Upper lobe of left lung (tissue), 6 donors: ENCODE measurements at places on chromosomes 2 and 18.

DNA sequence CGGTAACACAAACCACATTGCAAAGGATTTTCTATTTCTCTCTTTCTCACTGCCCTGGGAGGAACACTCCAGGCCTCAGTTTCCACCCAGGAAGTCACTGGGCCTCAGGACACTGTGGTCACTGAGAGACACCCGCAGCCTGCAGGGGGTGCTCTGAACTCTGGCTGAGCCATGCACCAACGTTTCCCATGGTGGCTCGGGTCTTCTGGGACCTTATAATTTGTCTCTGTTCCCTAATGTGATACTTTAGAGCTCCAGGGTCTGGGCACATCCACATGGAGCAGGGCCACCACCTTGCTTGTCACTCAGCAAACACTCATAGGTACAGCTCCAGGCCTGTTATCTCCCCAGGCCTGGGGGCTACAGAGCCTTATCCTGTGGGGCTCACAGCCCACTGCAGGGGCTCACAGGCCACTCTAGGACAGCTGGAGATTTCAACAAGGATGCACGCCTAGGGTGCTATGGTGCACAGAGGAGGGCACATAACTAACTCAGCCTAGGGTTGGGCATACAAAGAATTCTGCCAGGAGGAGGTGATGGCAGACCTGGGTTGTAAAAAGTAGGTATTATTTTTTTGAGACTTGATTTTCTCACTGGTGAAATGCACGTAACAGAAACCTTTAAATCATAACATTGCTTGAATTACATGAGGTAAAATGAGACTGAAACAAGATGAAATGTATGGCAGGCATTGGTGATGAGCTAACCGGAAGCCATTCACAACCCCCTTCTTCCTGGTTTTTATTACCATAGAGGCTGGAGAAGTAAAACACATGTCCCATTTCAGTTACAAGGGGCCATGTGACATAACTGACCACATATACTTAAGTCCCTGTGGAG is 3.0 kb upstream of the HS1BP3 start:
- DNase-seq: no peak

DNA sequence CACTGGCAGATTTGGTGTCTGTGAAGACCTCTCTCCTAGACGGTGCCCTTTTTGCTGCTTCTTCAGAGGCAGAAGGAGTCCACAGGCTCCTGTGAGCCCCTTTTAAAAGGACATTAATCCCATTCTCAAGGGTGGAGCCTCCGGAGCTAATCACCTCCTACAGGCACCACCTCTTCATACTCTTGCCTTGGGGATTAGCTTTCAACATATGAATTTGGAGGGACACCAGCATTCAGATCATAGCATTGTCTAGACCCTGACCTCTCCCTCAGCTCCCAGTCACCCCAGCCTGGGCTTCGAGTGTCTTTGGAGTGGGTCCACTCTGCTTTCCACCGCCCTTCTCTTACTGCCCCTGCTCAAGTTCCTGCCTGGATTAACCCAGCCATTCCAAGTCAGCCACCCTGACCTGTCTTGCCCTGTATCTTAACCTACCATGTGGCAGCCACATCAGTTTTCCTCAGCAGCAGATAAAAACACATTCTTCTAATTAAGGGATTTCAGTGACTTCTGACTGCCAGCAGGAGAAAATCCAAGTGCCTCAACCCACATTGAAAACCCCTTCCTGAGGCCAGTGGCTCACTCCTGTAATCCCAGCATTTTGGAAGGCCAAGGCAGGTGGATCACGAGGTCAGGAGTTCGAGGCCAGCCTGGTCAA is 6.1 kb upstream of the NCL start:
- DNase-seq: no peak

GRCh38 chr2:207594731-207595130 is 30.5 kb downstream of the METTL21A start:
- DNase-seq: no peak

- no peak for DNase-seq
These were observed 18.6 kb upstream of the CTLA4 start for GRCh38 chr2:203849010-203849409.

GRCh38 chr2:231138699-231139098 is 13.9 kb upstream of the HTR2B start:
- DNase-seq: no peak

DNA sequence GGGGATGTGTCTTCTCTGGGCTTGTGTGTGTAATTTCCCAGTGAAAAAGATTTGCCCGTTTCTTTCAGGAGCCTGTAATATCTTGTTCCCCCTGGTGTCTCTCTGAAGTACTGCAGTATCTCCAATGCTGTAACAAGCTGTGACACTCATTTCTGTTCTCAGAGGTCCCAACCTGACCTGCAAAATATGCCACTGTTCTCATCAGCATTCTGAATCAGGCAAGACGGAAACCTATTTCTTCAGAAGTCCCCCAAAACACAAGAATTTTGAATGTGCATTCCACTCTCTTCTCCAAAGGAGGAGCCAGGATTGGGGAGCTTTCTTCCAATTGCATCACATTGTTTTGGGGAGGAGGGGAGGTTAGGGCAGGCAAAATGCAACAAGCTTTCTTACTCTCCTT is 77.0 kb upstream of the CNGA3 start:
- no peak for DNase-seq

- DNase-seq: peak; percentile 76
These were observed 38.3 kb downstream of the TTC32 start for GRCh38 chr2:19863303-19864041.

DNA sequence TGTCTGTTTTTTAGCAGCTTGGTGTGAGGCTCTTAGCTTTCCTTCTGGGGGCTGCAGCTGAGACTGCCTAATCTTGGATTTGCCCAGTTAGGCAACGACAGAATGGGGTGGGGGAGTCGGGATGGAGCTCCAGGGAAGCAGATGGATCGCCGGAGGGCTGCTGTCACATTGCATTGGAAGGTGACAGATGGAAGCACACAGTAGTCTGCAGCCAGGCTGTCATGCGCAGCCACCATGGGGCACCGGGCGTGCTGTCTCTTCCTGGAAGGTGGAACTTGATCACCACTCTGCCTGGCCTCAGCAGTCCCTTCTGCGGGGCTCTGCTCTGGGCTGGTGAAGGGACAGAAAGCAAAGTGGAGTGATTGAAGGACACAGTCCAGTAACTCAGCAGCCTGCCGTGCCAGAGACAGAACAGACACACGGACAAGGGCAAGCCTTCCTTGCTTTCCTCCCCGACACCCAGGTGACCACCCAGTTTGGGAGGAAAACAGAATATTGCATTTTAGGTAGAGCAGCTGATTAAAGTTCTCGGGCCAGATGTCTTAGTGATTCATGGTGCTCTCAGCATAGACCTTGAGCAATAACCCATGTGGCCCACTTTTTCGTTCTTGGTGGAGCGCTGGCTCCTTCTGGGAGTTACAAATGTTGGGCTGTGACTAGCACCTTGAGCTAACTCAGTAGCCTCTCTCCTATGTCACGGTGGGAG is 40.9 kb downstream of the RNF144A start:
- peak; percentile 16 for DNase-seq

DNA sequence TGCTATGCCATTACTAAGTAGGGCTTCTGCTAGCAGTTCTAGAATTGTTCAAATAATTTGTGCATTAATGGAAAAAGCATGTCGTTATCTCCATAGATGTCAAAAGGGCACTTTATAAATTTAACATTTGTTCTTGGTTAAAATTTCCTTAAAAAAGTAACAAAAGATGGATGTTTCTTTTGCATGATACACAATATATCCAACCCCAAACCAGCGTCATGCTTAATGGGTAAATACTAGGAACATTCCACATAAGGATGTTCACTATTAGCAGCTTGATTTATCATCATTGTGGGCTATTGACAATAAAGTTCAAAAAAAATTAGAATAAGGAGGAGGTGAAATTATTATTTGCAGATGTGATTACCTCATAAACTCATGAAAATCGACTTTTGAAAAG is 79.7 kb downstream of the GREB1L start:
- no peak for DNase-seq

GRCh38 chr2:239934571-239935171 is 90.5 kb downstream of the NDUFA10 start:
- no peak for DNase-seq

GRCh38 chr2:187434342-187434785 is 13.7 kb downstream of the CALCRL start:
- no peak for DNase-seq

DNA sequence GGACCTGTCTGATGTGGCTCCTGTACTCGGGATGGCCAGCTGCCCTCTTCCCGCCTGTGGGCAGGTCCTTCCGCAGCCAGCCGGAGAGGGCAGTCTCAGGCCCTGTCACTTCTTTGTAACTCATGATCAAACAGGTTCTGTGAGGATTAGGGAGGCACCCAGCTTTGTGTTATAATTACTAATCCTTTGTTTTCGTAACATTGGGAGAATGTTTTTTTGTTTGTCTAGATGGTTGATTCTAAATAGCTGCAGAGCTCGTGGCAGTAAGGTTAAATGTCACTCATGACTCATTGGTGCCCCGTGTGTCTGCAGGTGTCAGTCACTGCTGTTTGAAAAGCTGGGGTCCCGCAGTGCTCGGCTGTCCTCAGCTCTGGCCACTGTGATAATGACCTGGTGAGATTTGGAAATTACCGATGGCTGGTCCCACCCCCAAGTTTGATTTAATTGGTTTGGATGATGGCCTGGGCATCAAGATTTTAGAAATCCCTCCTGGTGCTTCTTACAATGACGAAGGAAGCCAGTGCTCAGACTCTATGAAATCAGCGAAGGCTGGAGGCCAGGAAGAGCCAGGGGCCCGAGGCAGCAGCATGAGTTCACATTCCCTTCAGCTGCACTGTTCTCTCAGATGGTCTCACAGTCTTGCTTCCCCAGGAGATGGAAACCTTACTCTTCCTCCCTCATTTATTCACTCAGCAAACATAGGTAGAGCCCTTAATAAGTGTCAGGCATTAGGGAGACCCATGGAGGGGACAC is 172.8 kb downstream of the VAPA start:
- DNase-seq: no peak

GRCh38 chr2:85016446-85016845 is 45.5 kb downstream of the KCMF1 start:
- no peak for DNase-seq

- DNase-seq: no peak
These were observed 14.2 kb upstream of the FAP start for GRCh38 chr2:162257425-162257824.

- no peak for DNase-seq
These were observed 7.7 kb downstream of the DOK1 start for GRCh38 chr2:74562126-74562775.

GRCh38 chr2:36544638-36545338 is 53.2 kb downstream of the FEZ2 start:
- DNase-seq: no peak

- DNase-seq: no peak
These were observed 321.5 kb downstream of the RND3 start for GRCh38 chr2:150165988-150166312.

- DNase-seq: no peak
These were observed 748.7 kb upstream of the SALL3 start for GRCh38 chr18:78230911-78231310.

DNA sequence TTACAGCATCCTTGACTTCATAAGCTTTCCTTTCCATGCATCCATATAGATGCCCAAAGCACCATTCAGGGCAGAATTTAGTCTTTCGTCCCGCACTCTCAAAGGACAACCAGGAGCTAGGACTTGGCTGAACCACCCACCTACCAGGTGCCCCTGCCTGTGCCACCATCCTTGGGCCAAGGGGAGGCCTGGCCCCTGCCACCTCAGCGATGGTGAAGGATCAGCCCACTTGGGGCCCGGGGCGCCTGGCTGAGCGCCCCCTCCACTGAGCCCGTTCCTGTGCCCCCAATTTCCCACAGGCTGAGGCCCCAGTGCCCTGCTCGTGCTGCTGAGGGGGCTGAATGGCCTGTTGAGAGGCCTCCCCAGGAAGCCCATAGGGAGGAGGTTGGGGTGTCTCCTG is 33.3 kb upstream of the ALPP start:
- no peak for DNase-seq

GRCh38 chr2:119196301-119197125 is 27.1 kb upstream of the STEAP3 start:
- no peak for DNase-seq

GRCh38 chr2:173043476-173043875 is 32.2 kb upstream of the MAP3K20 start:
- peak; percentile 62 for DNase-seq

- DNase-seq: no peak
These were observed 46.8 kb upstream of the GAREM2 start for GRCh38 chr2:26126074-26126473.

DNA sequence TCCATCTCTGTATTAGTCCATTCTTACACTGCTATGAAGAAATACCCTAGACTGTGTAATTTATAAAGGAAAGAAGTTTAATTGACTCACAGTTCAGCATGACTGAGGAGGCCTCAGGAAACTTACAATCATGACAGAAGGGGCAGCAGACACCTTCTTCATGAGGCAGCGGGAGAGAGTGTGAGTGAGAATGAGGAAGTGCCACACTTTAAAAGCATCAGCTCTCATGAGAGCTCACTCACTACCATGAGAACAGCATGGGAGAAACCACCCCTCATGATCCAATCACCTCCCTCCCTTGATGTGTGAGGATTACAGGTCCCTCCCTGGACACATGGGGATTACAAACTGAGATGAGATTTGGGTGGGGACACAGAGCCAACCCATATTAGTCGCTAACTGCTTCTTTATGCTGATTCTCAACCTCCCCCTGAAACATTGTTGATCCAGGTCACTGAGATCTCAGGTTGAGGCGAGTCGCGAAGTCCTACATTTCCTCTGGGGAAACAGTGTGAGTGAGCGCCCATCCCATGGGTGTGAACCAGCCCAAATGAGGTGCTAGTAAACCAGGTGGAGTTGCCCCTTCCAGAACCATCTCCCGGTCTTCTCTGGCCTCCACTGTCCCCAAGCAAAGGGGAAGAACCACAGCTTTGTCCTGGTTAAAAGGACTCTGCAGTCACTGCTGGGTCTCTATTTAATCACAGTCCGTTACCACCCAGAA is 123.8 kb downstream of the CAPN13 start:
- no peak for DNase-seq

DNA sequence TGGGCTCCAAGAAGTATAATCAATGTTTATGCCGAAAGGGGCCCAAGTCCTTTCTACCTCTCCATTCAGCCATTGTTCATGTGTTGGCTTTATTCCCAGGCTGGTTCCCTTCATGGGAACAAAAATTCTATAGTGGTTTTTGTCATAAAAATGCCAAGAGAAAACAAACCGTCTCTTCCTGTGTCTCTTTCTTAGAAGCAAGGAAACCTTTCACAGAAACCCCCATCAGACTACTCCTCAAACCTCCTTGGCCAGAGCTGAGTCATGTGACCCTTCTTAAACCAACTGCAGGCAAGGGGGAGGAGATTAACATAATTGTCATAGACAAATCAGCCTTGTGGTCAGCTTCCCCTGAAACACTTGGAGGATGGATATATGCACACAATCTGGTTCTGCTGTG is 75.1 kb upstream of the TANK start:
- DNase-seq: no peak

- no peak for DNase-seq
These were observed 1515.6 kb upstream of the NXPH2 start for GRCh38 chr2:140295767-140296166.

GRCh38 chr2:134866498-134867099 is 28.2 kb downstream of the ACMSD start:
- DNase-seq: peak; percentile 2

- no peak for DNase-seq
These were observed 124.2 kb downstream of the UBE2E3 start for GRCh38 chr2:181104512-181105115.
